ENCODE measurements at places on chromosomes 16 and 17.

- no peak for DNase-seq
These were observed 86.4 kb downstream of the FOXL1 start for GRCh38 chr16:86664522-86665318.

DNA sequence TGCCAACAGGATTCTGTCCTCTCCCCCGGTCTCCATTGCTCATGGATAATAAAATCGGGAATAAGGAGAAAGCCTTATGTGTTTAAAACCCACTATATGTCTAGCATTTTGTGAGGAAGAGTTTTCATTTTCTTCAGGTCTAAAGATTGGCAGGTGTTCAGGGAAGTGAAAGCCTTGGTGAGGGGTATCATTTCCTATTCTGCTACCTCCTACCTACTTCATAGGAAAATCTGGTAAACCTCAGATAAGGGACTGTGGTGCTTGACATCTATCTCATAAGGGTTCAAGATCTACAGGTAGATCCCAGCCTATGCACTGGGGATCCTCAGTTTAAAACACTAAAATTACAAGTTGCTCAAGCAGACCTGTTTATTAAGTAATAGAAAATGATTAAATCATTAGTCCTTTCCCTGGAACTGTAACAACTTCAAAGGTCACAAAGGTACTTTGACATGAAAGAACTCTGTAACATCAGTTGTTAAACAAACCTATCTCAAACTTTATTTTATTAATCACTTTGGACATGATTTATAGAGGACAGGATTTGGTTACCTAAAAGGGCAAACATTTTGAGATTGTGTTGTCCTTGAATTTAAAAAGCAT lies 6.5 kb downstream of the MOSMO start:
- DNase-seq: no peak

DNA sequence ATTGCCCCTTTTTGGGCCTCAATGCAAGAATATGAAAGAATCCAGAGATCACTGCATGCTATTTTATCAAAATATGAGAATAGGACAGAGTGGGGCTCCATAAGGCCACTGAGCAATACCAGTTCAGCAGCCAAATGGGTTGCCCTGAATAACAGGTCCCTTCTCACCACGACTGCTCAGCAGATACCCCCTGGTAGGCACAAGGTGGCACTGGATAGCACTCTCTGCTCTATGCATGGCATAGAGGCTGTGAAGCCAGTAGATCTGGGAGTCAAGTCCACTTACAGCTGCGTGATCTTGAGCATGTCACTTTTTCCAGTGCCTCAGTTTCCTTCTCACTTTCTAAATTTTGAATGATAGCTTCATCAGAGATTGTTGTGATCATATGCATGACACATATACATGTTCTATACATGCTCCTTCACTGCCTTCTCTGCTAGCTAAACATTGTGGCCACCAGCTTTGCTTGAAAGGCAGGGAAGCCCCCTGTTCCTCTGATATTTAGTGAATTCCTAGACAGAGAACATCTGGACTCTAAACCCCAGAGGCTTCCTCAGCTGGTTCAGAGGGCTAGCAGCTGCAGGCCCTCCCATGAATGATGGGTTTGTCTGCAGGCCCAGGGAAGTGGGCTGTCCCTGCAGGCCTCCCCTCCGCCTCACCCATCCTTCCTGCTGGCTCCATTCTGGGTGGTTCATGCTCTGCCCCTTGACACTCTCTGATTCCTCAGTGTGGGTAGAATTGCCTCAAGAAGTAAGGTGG lies 84.9 kb upstream of the ASIC2 start:
- DNase-seq: no peak

DNA sequence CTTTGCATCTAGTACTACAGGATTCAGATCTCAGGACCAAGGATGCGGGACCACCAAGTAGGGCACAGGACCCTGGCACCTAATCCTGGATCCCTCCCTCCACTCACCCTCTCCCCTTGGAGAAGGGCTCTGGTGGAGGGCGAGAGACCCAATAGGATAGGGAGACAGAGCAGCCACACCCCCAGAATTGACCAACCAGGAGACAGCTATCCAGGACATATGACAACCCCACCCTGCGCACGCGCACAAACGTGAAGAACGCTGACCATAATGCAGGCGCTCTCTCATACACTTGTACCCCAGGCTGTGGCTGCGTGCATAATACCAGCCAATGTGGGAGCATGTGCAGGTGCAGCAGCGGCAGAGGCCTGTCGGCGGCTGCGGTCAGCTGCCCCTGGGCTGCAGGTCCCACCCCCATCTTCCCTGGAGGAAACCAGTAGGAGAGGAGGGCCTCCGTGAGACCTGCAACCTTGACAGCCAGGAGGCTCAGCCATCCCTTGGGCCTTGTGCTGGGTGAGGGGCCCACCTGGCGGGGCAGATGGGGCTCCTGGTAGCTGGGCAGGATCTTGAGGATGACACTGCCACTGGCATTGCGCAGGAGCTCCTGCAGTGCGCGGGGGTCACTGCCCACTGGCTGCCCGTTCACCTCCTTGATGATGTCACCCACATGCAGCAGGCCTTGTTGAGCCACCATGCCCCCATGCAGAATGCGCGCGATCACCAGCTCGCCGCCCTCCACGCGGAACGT lies 25.4 kb downstream of the MPP2 start:
- DNase-seq: no peak

DNA sequence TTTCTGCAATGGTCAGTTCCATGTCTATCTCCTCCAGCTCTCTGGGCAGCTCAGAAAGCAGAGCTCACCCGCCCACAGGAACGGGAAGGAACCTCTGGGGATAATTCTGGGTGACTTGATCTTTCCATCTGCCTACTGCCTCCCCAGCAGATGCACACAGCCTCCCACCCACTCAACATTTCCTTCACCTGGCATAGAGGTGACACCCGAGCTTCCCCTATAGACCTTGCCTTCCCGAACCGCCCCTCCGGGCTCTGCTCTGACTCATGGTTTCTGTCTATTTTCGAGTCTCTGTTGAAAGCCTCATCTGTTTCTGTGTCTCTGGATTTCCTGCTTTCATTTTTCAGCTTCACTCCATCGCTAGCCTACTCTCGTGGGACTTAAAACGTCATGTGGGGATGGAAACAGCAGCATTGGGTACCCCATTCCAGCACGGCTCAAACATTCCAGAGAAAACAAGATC lies 11.4 kb downstream of the GGA3 start:
- no peak for DNase-seq

GRCh38 chr16:85984947-85985451 lies 86.0 kb downstream of the IRF8 start:
- no peak for DNase-seq

DNA sequence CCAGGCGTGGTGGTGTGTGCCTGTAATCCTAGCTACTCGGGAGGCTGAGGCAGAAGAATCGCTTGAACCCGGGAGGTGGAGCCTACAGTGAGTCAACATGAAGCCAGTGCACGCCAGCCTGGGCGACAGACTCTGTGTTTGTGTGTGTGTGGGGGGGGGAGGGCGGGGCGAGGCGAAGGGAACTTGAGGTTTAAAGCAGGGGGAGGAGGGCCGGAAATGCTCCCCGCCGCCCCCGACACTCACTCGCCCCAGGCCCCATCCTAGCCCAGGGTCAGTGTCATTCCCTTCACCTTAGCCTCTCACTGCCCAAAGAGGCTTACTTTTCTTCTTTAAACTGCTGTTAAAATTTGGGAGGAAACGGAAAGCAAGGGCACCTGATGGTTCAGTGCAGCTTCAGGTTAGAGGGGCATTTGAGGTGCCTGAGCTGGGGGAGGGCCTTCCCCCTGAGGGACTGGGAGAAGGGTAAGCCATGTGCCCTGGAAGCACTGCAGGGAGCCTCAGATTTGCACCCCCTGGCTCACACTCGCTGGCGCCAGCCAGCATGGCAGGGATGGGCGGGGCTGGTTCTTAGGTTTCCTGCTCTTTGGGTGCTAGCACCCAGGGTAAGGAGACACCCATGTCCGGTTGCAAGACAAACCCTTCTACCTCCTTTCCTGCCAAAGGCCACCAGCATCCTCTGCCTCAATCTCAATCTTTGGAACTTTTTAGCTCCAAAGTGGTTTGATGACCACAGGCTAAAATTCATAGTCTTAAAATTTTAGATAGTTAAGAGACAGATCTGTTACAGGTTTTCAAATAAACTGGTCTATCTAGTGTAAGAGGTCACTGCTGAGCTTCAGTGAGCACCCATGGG lies 2.2 kb upstream of the LIMD2 start:
- DNase-seq: no peak

DNA sequence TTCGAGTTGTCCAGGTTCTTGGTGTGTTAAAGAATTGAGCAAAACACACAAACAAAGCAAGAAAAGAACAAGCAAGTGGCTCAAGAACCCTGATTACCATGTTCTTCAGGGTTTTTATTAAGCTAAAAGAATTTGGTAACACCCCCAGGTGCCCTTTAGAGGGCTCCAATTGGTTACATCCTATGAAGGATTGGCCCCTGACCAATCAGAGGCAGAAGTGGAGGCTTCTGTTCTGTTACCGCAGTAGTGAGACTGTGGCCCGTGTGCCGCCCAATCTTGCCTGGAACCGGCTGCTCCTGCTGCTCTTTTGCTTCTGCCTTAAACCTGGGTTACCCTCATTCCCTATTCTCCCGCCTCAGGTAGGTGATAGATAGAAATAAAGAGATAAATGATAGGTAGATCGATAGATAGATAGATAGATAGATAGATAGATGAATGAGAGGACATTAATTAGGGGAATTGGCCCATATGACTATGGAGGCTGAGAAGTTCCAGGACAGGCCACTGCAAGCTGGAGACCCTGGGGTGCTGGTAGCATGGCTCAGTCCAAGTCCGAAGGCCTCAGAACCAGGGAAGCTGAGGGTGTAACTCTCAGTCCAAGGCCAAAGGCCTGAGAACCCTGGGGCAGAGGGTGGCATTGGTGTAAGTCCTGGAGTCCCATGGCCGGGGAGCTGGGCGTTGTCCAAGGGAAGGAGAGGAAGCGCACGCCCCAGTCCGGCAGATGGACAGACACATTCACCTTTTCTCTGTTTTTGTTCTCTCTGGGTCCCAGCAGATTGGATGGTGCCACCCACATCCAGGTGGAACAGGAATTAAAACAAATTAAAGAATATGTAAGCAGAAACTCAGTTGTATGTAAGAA lies 3.5 kb upstream of the CA5A start:
- DNase-seq: no peak

DNA sequence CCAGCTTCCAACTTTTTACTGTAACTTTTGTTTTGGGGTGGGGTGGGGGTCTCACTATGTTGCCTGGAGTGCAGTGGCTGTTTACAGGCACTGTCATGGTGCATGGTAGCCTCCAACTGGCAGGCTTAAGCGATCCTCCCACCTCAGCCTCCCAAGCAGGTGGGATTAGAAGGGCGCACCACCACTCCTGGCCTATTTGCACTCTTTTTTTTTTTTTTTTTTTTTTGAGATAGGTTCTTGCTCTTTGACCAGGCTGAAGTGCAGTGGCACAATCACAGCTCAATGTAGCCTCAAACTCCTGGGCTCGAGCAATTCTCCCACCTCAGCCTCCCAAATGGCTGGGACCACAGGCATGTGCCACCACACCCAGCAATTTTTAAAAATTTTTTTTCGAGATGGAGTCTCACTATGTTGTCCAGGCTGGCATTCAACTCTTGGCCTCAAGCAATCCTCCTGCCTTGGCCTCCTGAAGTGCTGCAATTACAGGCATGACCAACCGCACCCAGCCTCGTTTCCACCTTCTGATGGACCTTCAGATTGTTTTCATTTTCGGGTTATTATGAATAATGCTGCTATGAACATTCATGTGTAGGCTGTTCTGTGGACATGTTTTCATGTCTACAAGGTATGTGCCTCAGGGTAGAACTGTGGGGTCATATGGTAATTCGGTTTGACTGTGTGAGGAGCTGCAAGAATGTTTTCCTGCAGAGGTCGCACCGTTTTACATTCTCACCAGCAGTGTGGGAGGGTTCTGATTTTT lies 10.9 kb downstream of the TRAP1 start:
- no peak for DNase-seq

All from NCI-H2227 treated with DMSO at 0.1 percent for 48 hours (cell line).